Daoy (cell line): ENCODE measurements at places on chromosomes 11 and 22.

DNA sequence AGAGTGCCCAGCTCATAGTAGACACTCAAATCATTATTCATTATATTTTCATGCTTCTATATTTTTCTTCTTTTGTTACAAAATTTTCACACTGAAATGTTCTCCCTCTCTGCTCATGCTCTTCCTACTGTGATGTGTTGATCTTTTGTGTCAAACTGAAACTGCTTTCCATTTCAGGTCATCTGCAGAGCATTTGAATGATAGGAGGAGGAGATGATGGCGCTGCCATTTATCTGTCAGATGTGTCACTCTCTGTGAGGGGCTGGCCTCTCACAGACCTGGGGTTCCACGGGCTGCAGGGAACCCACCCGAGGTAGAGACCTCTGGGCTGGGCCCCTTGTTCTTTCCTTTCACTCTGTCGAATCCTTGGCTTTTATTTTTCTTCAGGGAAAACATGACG, 41.1 kb downstream of the OR10A6 start:
- no peak for DNase-seq

GRCh38 chr11:70867281-70868047, 384.9 kb downstream of the SHANK2 start:
- DNase-seq = no peak

- DNase-seq = no peak
These were observed 2.6 kb upstream of the NUDT8 start for GRCh38 chr11:67632175-67632981.

DNA sequence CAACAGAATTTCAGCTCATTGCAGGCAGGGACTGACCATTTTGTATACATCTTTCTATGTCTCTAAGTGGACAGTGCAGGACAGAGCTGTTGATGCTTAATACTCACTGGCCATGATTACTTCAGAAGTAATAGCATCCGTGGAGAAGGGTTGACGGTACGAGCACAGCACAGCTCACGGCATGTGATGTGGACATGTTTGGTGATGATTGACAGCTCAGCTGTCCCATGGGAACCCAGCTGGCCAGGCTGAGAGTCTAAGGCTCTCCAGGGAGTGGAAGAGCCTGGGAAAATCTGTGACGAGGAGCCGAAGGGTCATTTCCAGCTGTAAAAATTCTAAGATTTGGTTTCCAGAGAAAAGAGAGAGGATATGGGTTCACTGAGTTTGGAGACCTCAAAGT, 198.2 kb downstream of the SNX19 start:
- no peak for DNase-seq

DNA sequence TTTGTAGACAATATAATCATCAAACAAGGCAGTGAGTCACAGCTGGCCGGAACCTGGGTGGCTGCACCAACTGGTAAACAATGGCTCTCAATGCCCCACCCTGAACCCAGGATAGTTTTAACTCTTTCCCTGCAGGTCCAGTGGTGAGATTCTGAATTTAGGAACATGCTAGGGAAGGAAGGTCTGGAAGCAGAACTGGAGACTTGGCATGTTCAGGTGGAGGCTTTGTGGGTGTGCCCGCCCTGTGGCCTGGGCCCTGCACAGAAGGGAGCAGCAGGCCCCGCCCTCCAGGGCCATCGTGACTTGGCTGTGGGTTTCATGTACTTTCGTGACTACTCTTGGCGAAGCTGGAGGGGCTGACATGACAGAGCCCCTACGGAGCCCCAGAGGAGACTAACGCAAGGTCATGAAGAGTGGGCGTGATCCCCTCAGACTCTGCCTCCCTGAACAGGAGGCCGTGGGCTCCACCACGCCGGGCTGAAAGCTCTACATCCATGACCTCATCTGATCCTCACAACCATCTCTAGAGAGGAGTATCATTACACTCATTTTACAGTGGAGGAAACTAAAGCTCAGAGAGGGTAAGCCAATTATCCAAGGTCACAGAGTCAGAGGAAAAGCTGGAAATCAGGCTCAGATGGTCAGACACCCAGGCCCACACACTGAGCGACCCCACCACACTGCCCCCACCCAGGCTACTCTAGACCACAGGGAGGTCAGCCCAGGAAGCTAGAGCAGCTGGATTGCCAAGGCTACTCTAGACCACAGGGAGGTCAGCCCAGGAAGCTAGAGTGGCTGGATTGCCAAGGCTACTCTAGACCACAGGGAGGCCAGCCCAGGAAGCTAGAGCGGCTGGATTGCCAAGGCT, 27.3 kb downstream of the MAFF start:
- peak; percentile 79 for DNase-seq
